ENCODE measurements at places on chromosomes 3 and 15.
A peak's percentile ranks its signal among the peaks of the same experiment; 100 is the strongest.

DNA sequence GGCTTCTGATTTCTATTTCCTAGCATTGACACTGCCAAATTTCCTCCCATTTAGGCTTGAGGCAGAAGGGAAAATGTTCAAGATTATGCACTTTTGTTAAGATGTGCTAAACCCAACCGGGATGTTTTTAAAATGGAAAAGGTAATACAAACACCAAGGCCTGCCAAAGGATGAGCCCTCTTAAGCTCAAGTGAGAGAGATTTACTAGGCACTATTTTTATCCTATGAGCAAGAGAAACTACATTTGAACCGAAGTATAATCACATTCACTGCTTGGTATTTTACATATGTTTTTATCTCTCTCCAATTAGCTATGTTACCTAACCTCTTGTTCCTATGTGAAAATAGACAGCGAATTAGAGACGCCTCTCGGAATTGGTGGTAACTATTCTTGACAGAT is 295.8 kb downstream of the GABRB3 start:
- DNase-seq = no peak

DNA sequence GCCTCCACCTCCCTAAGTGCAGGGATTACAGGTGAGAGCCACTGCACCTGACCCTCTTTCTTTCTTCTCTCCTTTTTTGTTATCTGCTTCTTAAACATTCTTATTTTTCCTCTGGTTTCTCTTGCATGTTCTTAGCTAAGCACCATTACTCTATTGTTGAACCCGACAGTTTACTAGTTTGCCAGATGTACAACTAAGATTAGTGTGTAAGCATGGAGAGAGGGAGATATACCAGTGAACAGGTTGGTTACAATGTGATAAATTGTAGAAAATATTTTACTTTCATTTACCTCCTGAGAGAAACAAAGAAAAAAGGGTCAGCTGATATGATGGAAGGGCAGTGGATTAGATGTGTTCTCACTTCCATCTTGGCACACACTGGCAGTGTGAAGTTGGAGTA is 4.9 kb downstream of the HAUS2 start:
- DNase-seq = no peak

GRCh38 chr15:78046796-78047341 is 30.6 kb downstream of the TBC1D2B start:
- no peak for DNase-seq

GRCh38 chr15:98823012-98823458 is 174.7 kb downstream of the IGF1R start:
- no peak for DNase-seq

DNA sequence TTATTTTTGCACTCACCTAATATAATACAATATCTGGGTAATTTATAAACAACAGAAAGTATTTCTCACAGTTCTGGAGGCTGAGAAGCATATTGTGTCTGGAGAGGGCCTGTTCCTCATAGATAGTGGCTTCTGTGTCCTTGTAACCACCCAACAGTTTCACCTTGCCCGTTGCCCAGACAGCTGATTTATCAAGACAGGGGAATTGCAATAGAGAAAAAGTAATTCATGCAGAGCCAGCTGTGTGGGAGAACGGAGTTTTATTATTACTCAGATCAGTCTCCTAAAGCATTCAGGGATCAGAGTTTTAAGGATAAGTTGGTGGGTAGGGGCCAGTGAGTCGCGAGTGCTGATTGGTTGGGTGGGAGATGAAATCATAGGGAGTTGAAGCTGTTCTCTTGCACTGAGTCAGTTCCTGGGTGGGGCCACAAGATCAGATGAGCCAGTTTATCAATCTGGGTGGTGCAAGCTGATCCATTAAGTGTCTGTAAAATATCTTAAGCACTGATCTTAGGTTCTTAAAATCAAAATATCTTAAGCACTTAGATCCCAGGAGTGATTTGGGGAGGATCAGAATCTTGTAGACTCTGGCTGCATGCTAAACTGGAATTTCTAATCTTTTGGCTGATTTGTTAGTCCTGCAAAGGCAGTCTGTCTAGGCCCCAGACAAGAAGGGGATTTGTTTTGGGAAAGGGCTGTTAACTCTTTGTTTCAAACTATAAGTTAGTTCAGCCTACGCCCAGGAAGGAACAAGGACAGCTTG is 33.9 kb upstream of the C15orf39 start:
- peak; percentile 64 for DNase-seq

DNA sequence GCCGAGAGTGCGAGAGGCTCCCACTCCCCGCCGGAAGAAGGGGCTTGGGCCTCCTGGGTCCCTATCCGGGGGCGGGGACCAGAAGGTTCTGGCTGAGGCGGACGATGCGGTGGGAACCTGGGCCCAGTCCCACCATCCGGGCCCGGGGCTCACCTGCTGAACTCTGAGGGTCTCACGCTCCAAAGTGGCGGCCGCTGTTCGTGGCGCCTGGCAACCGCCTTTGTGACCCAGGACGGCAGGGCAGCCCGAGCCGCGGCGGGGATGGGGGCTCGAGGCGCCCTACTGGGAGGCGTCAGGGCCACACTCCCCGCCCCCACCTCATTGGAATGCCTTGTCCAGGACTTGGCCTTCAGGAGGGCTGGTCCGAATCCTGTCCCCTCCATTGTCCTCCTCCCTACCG is at the start of gene FANCD2OS:
FANCD2OS (minus strand) TSS at position 165 of the 400 bp plus-strand sequence. CDS start 3,481 bp downstream, outside the sequence.
- no peak for DNase-seq

- no peak for DNase-seq
Measured at GRCh38 chr3:104911376-104911775, 455.3 kb upstream of the ALCAM start.

DNA sequence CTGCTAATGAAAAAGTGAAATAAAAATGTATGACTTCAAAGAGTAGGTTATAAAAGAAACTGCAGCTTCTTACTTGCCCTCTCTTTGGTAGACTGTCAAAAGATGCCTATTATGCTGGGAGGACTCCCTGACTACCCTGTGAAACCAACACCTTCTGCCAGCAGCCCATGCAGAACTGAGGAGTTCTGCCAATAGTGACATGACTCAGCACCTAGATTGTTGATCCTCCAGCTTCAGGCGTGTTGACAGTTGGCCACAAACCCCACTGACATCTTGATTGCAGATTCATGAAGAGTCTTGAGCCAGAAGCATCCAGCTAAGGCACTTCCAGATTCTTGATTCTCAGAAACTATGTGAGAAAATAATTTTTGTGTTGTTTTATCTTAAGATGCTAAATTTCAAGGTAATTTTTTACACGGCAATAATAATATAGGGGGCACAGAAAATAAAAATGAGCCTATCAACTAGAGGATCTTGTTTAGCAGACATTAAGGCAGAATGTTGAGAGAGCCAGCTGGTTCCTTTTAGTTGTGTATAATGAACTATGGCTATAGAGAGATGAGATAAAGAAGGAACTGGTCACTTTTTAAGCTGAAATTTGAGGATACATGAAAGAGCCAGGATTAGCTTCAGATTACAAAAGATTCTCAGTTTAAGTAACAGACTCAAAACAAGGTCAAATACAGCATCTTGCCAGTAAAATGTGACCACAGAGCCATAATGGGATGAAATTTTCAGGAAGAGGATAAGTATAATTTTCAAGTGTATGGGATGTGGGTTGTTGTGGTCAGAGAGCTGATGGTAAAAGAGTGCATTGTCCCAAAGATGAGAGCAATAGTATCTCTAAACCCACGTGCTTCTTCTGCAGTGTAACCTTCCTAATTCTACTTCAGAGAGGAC is 588.7 kb upstream of the CBLB start:
- DNase-seq = no peak

GRCh38 chr3:45126730-45127129 is 19.4 kb downstream of the CDCP1 start:
- no peak for DNase-seq

DNA sequence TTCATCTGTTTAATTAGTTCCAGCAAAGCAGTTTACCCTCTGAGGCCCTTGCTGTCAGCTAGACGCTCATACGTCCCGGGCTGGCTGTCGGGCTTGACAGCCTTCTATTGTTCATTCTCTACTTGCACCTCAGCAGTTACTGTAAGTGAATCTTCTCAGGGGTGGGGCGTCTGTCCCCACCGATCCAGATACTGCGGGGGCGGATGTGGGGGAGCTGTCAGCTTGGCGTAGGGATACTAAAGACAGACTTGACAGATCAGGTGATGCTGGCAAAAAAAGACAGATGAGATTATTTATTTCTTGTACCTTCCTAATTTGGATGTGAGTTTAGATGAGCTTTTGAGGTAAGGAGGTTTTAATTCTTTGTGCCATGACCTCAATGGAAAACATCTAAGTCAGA is 315.3 kb downstream of the NR2F2 start:
- no peak for DNase-seq
